ENCODE measurements at places on chromosomes 3 and 15.

- no peak for DNase-seq
These were observed 80.9 kb downstream of the TNIK start for GRCh38 chr3:171379281-171379680.

DNA sequence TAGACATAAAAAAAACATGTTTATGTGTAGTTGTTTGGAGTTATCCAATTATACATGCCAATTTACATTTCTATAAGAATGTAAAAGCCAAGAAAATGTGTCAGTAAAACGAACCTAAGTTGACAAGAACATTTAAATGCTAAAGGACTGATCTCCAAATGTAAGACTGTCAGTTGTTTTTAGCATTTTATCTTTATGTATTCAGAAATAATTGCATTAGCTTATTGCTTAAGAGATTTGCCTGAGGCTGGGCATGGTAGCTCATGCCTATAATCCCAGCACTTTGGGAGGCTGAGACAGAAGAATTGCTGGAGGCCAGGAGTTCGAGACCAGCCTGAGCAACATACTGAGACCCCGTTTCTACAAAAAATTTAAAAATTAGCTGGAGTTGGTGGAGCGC, 26.9 kb downstream of the PXK start:
- DNase-seq: no peak

- DNase-seq: no peak
These were observed 78.3 kb upstream of the CDIN1 start for GRCh38 chr15:36501063-36501678.

GRCh38 chr15:90681480-90681879, 35.7 kb upstream of the BLM start:
- DNase-seq: no peak

- no peak for DNase-seq
These were observed 29.1 kb upstream of the SLC30A4 start for GRCh38 chr15:45551676-45552075.

- DNase-seq: peak; percentile 23
These were observed 23.1 kb upstream of the GPR171 start for GRCh38 chr3:151226088-151226563.

DNA sequence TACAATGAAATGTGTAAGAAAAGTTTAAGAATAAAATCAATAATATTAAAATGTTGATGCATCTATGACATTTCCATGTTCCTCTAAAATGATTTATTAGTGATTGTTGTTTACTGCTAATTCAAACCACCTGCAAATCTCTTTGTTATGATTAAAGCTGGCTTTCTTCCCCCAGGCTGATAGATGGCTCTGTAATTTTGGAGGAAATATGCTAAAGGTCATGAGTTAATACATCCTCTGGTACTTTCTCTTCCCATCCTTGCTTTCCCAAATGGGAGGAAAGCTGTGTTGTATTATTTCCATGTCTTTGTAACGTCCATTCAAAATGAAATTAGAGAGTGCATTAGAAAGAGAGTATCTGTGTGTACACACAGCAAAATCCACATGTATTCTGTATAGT, 139.5 kb upstream of the TMCO5A start:
- DNase-seq: no peak

DNA sequence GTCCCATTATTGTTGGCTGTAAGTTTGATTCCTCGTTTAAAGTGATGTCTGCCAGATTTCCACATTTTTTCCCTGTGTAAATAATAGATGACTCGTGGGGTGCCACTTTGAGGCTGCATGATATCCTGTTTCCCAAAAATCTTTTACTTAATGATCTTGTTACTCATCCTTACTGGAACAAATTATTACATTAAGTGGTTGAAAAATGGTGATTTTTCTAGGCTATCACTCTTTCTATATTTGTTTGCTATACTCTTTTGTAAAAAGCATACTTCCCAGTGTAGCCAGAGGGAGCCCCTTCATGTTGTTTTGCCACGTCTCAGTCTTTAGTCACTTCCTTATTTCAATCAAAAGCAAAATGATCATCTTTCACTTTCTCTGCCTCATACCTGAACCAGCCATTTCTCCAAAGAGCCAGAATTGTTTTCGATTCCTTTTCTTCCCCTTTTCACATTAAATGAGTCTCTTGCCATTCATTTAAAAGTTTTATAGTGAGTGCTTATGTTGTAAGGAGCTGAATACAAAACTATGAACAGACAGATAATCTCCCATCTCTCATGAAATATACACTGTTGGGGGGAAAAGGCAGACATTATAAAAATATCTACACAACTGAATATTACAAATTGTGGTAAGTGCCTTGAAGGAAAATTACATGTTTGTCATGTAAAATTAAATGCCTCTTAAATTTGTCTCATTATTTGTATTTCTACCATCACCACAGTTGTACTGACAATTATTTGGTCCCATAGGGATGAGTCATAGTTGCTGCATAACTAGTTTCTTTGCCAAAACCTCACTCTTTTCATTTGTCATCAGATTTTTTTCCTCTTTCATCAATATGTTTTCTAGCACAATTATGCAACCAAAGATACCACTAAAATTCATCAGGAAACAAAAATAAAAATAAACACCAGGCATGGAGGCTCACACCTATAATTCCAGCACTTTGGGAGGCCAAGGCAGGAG, 41.5 kb downstream of the ADGRG7 start:
- DNase-seq: no peak

DNA sequence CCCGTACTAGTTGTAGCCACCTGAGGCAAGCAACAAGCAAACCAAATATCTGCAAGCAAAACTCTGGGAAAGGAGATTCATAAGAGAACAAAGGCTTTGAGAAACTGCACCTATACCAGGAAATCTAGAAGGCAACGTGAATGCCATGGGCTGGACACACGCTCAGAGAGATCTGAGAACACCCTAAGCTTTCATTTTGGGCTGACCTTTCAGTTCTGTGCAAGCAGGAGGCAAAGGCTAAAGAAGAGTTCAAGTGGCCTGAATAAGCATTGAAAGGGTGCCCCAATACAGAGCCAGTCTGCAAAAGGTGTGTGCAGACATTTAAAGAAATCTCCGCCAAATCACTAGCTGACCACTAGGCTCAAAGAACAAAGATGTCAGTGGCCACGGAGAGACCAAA, 461.6 kb downstream of the PYDC2 start:
- DNase-seq: no peak

DNA sequence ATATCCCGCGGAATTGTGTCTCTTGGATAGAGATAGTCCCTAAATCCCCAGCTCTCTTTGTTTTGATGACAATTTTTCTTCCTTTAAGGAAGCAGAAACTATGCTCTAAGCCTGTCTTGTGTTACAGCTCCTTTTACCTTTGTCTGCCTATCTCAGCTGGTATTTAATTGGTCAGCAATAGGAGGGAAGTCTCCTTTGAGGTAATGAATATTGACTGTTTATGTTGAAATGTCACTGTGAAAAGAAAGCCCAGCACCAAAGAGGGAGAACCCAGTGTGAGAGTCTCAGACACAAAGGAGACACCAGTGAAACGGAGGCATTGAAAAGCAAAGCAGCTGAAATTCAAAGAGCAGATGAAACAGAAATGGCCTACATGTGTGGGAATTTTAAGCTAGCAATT, 372.6 kb downstream of the NR2F2 start:
- DNase-seq: no peak

GRCh38 chr15:88752951-88753350, 50.3 kb upstream of the ACAN start:
- no peak for DNase-seq

DNA sequence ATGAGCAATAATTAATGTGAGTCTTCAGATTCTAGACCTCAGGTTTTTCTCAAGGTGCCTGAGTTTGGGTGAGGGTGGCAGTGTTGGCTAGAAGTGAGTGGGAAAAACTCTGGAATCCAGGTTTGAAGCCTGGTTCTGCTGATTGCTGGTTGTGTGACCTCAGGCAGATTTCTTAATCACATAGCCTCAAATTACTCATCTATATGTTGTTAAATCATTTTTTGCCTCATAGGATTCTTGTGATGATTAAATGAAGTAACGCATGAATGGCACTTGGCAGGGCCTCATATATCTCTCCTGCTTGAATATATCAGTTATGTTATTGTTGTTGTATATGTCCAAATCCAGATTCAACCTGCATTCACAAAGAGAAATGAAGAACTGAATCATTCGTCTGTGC, 60.5 kb downstream of the NR2F2 start:
- no peak for DNase-seq

GRCh38 chr3:171699601-171700000, 110.7 kb downstream of the PLD1 start:
- DNase-seq: no peak

DNA sequence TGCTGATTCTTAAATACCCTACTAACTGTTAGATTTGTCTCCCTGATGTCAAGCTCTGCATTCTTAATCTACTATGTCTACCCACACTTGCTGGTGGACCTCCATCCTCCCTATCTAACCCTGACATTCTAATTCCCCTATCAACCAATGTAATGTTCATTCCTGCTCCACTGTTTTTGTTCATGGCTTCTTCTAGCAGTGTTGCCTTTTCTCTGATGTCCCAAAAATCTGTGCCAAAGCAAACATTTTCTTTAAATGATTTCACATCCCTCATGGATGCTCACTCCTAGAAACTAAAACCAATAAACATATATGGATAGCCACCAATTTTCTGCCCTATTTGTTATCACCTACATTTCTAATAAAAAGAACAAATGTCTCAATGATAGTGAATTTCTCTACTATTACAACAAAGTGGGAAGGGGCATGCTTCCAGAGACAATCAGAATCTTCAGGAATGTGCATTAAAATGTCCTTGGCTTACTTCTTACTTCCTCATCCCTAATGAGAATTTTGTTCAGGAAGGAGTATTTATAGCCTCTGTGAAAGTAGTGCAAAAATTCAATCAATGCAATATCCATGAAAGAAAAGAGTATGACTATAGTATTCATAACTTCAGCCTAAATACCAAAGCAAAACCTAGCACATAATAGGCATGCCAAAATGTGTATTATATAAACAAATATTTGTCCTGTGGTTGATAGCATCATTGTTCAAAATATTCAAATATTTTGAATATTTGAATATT, 273.3 kb downstream of the ZNF385D start:
- no peak for DNase-seq

DNA sequence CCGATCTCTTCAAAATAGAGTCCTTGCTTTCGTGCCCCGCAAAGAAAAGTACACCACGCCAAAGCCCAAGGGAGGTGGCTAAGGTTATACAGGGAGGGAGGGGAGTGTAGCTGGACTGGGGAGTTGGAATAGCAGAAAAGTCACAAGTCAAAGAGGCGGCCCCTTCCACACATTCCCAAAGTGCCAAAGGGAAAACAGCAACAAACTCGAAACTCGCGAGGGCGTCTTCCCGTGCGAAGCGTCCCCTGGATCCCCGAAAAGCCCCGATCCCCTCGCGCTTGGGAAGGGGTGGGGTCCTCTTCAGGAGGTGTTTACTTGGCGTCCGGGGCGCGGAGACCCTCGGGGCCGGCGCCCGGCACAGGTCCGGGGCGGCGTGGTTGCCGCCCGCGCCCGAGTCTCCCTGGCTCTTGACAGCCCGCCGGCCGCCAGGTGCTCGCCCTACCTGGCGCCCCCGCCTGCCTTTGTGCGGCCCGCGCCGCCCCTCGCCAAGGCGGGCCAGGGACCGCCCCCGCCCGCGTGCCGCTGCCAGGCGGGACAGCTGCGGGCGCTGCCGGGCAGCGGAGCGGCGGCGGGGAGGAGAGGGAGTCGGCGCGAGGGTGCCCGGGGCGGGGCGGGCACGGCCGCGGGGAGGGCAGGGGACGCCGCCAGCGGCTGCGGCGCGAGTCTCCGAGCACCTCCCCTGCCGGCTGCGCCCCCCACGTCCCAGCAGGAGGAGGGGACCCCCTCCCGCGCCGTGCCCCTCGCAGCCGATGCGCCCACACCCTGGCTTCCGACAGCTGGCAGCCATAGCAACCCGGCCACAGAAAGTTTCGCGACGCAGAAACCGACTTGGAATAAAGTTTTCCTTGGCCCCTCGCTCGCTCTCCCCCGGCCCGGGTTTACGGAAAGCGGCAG, 966 bp downstream of the MYO1E start:
- DNase-seq: peak; percentile 34

- no peak for DNase-seq
These were observed 479.3 kb downstream of the EPHA3 start for GRCh38 chr3:89586676-89587075.

GRCh38 chr3:7518026-7518425, 657.1 kb downstream of the GRM7 start:
- no peak for DNase-seq

DNA sequence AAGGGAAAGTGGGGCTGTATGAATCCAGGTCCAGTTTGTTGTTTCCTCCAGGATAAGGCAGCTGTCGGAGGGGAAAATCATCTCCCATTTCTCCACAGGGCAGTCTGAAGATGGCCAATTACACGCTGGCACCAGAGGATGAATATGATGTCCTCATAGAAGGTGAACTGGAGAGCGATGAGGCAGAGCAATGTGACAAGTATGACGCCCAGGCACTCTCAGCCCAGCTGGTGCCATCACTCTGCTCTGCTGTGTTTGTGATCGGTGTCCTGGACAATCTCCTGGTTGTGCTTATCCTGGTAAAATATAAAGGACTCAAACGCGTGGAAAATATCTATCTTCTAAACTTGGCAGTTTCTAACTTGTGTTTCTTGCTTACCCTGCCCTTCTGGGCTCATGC, 911 bp downstream of the CCRL2 start:
- DNase-seq: peak; percentile 84

- DNase-seq: no peak
These were observed 11.4 kb upstream of the CYP11A1 start for GRCh38 chr15:74378848-74379247.

DNA sequence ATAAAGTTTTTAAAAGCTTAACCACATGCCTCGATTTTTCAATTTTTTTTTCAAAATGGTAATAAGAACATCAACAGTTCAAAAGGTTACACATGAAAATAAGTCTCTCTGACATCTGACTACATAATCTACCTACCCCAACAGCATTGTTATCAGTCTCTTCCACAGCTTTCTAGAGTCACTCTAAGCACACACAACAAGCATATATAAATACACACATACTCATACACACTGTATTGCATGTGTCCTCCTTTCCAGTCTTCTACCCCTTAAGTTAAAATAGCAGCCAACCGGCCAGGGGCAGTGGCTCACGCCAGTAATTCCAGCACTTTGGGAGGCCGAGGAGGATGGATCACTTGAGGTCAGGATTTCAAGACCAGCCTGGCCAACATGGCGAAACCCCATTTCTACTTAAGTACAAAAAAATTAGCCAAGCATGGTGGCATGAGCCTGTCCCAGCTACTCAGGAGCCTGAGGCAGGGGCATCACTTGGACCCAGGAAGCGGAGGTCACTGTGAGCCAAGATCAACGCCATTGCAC, 12.2 kb downstream of the TBL1XR1 start:
- no peak for DNase-seq

- no peak for DNase-seq
These were observed 621.8 kb downstream of the MECOM start for GRCh38 chr3:169041677-169042171.

- DNase-seq: no peak
These were observed 76.2 kb downstream of the USP13 start for GRCh38 chr3:179729086-179729485.

DNA sequence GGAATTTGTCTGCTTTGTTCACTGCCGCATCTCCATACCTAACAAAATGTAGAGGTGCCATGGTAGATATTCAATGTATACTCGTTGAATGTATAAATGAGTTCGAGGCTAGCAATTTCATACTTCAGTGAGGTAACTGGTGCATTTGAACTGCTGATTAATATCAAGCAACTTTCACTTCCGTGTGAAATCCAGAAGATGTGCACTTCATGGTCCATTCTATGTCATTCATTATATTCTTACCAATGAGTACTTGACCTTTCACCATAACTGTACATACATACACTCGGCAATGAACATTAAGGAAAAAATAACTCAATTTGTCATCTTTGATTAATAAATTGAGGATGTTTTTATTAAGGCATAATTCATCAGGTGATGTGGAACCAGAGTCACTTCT, 598.5 kb downstream of the ZNF385D start:
- no peak for DNase-seq

Measured in gastrocnemius medialis (tissue), 4 donors.